Fibroblast of upper back skin (primary cell): ENCODE measurements at places on chromosomes 11 and 22.

DNA sequence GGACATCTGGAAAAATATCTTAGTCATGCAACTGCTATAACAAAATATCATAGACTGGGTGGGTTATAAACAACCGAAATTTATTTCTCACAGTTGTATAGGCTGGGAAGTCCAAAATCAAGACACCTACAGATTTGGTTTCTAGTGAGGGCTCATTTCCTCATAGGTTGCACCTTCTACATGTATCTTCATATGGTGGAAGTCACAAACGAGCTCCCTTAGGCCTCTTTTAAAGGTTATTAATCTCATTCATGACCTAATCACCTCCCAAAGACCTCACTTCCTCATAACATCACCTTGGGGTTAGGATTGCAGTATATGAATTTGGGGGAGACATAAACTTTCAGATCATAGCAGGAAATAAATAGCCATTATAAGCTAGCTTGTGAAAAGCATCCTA, 85.2 kb downstream of the INTS4 start:
- DNase-seq = no peak

DNA sequence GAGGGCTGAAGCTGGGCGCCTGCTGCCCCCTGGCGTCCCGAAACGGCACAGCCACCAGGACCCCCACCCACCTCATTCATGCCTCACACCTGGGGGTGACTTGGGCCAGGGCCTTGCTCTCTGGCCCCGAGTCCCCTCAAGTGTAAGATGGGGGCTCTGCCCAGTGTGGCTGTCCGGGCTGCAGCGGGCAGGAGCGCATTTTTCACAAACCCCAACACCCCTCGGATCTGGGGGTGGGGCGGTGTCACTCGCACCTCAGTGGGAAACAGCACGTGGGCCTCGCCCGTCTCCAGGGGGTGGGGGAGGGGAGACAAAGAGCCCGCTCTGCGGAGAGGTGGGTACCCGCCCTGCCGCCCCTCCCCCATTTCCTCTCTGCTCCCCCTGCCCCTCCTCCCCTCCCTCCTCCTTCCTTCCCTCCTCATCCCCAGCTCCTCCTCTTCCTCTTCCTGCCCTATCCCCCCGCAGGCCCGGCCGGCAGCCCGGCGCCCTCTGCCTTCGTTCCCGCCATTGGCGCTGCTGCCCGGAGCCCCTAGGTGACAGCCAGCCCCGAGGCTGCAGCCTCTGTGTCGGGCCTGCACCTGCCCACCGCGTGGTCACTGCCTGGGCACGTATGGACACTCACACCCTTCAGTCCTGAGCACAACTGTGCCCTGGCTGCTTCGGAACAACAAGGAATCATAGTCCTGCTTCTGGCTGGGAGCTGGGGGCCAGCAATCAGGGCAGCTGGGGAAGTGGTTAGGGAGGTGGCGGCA, 6.8 kb upstream of the CDKN1C start:
- peak; percentile 72 for DNase-seq

- no peak for DNase-seq
Measured at GRCh38 chr11:3200388-3201111, 18.1 kb downstream of the MRGPRG start.

DNA sequence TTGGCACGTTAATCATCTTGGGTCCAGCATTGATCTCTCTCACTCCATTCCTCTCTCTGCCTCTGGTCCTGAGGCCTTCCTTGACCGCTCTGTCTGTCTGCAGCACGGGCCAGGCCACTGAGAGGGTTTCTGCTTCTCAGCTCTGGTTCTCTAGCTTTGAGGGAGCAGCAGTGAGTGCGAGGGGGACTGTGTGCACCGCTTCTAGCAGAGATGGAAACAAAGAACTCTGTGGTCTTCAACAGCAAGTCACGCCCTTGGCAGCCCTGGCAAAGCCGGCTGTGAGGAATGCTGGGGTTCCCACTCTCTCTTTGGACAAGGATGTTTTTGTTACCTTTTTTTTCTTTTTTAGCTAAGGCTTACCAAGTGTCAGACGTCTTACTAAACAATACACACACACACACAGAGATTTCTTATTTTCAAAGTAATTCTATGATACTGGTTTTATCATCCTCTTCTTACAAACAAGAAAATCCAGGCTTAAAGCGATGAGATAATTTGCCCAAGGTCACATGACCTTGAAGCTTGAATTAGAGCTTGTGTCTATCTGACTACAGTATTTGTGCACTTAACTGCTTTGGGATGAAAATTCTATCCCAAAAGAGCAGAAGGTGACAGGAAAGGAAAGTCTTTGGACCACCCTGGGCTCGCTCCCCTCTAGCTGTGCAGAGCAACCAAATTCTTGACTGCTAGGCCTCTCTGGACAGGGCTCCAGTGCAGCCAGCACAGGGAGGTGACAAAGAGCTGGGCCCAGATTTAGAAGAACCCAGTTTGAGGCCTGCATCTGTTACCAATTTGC, 293.2 kb downstream of the NTM start:
- DNase-seq = no peak

GRCh38 chr11:123080015-123080414, 18.1 kb upstream of the HSPA8 start:
- DNase-seq = no peak

DNA sequence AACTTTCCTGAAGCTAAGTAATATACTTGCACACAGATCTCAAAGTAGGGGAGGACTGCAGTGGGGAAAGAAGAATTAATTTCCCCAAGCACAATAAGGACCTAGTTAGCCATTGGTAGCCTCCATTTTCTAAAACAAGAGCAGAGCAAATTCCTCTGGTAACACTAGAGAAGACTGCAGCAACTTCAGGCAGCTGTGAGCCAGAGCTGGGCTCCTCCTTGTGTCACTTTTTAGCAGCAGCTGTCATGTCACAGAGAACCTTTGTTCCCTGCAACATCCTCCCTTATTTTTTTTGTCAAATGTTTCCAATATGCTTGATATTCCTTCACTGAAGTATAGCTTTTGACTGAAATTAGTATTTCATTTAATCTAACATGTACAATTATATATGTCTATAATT, 54.4 kb downstream of the RRAS2 start:
- DNase-seq = no peak

DNA sequence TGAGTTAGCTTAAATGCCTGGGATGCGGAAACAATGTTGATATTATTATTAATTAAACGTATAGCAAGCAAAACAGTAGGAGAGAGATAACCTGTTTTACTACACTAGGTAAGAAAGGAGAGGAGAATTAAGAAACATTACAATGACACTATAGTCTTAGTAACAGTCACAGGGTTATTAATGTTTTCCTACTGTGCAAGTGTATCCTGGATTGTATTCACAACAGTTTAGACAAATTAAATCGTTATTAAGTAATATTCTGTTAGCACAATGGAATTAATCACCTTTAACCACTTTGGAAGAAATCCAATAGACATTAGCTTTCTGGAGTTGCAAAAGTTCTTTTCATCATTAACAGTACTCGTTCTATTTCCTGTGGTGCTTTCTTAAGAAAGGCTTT, 3.4 kb downstream of the FAM181B start:
- no peak for DNase-seq

- peak; percentile 77 for DNase-seq
Measured at GRCh38 chr11:109123816-109124787, 297.9 kb upstream of the C11orf87 start.

DNA sequence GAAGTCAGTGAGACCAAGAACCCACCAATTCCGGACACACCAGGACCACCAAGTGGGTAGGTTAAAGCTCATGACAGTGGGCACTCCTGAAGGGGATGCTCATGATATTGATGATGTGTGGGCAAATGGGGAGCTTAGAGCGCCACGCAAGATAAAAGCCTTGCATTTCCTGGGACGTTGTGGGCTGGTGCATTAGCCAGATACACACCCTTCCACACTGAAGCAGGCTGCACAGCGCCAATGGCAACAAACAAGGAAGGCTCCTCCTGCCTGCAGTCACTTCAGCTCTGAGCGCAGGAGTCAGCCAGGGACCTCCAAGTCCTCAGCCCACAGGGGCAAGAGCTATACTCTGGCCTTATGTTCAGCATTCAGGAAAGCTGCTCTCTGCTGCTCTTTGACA, 20.6 kb downstream of the TMEM218 start:
- DNase-seq = no peak

GRCh38 chr22:22423681-22424080, 84.9 kb downstream of the ZNF280B start:
- no peak for DNase-seq
